Thoracic aorta (tissue), 2 donors: ENCODE measurements at places on chromosomes 1 and 21. TPM values are rescaled to one million over a fixed set of nuclear protein-coding genes. Genes with fewer than 3 reads are reported as not detected.

The ERICH3 gene
- not detected for total RNA-seq

The PLD5 gene
- total RNA-seq = 23.9 TPM

The GBP6 gene
- not detected for total RNA-seq

The ZNF648 gene
- total RNA-seq = not detected

The OR10Z1 gene
- total RNA-seq = not detected

The SYPL2 gene
- 6.1 TPM for total RNA-seq

- no peaks in the 10 kb centered on the region for H3K36me3 ChIP-seq
- no peaks in the 10 kb centered on the region for H3K27me3 ChIP-seq
- H3K4me1 ChIP-seq = no peaks in the 10 kb centered on the region
- H3K4me3 ChIP-seq = no peak overlapping the region
- H3K27ac ChIP-seq = no peak overlapping the region
These were observed 42.9 kb upstream of the LGALS8 start for GRCh38 chr1:236480758-236481436.

- no peaks in the 10 kb centered on the region for H3K4me1 ChIP-seq
- H3K4me3 ChIP-seq = no peak overlapping the region
- H3K36me3 ChIP-seq = no peaks in the 10 kb centered on the region
- no peak overlapping the region for H3K27ac ChIP-seq
These were observed 51.8 kb downstream of the TNFRSF8 start for GRCh38 chr1:12114916-12115315.

GRCh38 chr1:1281533-1282321 lies 1.5 kb downstream of the SCNN1D start:
- H3K4me1 ChIP-seq = no peaks in the 10 kb centered on the region
- H3K4me3 ChIP-seq = no peak overlapping the region
- DNase-seq = no peak
- no peaks in the 10 kb centered on the region for H3K36me3 ChIP-seq
- no peaks in the 10 kb centered on the region for H3K27me3 ChIP-seq

- H3K4me3 ChIP-seq = no peak overlapping the region
- H3K4me1 ChIP-seq = no peaks in the 10 kb centered on the region
- no peaks in the 10 kb centered on the region for H3K36me3 ChIP-seq
- H3K27ac ChIP-seq = no peak overlapping the region
These were observed 274.2 kb downstream of the GRIK3 start for GRCh38 chr1:36760081-36760480.

DNA sequence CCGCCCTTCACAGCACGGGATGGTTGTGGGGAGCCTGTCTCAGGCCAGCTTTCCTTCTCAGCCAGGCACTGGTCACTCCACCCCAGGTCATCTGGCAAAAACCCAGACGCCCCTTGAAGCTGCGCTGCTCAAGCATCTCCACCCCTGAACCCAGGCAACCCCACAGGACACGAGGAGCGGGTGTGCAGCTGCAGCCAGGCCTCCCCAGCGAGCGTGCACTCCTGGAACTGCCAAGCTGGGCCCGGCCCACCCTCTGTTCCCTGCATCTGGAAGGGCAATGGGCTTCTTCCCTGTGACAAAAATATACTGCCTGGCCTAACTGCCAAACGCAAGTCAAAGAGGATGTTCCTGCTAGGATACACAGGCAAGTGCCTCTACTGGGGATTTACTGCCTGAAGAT lies 39.7 kb downstream of the SLC66A1 start:
- H3K4me1 ChIP-seq = no peaks in the 10 kb centered on the region
- H3K27ac ChIP-seq = no peak overlapping the region
- H3K27me3 ChIP-seq = no peaks in the 10 kb centered on the region
- H3K36me3 ChIP-seq = peaks cover 66% of the 10 kb centered on the region
- no peak overlapping the region for H3K4me3 ChIP-seq
- DNase-seq = no peak

GRCh38 chr1:99176753-99177152 lies 87.5 kb upstream of the PLPPR4 start:
- H3K4me1 ChIP-seq = peaks cover 4% of the 10 kb centered on the region
- no peaks in the 10 kb centered on the region for H3K36me3 ChIP-seq
- no peak for DNase-seq
- H3K27ac ChIP-seq = no peak overlapping the region
